ENCODE measurements at places on chromosomes 16 and 17.

DNA sequence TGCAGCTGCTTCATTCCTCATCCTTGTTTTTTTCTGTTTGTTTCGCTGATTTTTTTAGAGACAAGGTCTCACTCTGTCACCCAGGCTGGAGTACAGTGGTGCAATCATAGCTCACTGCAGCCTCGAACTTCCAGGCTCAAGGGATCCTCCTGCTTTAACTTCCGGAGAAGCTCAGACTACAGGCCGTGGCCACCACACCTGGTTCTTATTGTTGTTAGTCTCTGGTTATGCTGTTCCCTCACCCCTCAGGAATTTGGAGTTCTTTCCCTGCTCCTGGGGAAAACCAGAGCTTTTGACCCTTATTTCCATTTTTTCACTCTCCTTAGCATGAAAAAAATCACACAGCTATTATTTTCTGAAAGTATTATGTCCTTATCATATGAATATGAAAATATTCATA lies 1.8 kb downstream of the ODF4 start:
- DNase-seq, result no peak

DNA sequence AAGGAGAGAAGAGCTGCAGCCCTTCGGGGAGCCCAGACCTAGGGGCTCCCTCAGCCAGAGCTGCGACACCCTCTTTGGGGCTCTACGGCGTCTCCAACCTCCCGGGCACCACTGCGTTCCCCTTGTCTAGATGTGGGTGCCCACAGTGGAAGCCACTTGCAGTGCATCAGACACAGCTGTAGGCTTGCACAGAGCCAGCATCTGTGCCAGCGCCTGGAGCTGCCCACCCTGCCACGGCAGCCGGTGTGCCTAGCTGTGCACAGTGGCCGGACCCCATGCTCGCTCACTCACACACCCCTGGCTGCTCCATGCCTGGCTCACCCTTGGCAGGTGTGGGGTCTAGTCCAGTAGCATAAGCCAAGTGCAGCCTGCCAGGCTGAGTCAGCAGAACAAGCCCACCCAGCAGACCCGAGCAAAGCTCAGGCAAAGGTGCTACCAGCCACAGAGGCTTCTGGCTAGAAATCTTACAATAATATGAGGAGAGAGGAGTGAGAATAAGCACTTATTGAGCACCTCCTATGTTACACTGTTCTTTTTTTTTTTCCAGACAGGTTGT lies 12.9 kb upstream of the KDM8 start:
- no peak for DNase-seq

DNA sequence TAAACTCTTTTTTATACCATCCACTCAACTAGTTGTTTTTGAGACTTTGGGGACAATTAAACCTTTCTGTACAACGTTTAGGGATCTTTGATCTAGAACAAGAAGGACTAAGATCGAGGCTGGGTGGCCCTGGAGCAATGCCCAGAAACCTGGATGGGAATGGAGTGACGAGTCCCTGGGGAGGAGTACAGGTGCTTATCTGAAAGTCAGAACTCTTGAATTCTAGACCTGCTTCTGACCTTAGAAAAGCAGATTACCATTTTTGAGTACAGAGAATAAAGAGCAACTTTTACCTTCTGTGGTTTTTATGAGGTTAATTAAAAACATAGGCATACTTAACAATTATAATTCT lies 17.8 kb downstream of the UBE2Z start:
- no peak for DNase-seq

DNA sequence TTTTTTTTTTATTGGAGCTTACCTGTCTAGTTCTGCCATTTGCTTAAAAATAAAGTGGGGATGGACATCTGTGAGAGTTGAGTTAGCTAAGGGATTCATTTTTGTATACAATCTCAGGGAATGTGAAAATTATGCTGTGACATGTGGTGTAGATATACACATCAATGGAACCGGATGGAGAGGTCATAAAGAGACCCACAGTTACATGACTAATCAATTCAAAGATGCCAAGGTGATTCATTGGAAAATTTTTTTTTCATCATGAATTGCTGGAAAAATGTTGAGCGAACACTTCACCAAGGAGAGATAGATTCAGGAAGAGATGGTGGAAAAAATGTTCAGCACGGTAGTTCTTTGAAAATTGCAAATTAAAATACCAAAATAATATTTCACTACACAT lies 605.4 kb upstream of the KIF2B start:
- DNase-seq, result no peak

GRCh38 chr16:74725651-74726455 lies 25.2 kb upstream of the MLKL start:
- no peak for DNase-seq

DNA sequence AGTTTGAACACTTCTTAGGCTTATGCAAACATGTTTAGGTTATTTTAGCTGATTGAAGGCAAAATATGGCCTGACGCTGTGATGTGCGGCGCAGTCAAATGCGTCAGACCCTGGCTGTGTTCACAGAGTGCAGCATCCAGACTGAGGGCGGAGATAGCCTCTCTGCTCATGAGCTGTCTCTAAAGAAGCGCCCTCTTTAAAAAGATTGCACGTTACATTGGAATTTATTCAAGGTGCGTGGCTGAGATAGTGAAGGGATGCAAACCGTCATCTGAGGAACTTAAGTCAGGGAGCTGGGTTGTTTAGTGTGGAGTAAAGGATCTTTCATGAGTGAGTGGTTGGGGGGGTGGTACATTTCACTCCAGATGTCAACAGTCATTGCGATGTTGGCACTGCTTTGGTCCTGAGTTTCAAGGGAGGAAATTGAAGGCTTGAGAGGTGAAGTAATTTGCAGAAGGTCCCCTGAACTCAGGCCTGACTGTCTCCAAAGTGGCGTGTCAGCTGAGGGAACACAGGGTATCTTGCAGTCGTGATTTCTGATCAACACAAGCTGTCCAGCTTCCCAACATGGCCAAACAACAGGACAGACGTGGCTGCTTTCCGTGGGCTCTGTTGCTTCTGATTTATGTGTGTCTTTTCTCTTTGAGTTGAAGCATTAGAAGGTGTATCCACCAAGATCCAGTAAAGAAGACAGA lies 33.4 kb downstream of the RPTOR start:
- no peak for DNase-seq

DNA sequence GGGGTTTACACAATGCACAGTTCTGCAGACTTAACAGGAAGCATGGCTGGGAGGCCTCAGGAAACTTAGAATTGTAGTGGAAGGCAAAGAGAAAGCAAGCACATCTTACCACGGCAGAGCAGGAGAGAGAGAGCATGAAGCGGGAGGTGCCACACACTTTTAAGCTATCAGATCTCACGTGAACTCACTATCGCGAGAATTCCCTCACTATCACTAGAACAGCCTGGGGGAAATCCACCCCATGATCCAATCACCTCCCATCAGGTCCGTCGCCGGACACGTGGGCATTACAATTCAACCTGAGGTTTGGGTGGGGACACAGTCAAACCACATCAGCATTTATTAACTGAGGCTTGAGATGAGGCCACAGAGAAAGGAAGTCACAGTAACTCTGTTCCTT lies 326.7 kb downstream of the C16orf95 start:
- no peak for DNase-seq

GRCh38 chr17:3886776-3887175 lies 6.1 kb downstream of the CAMKK1 start:
- DNase-seq, result no peak

GRCh38 chr17:18246880-18247612 lies 11.5 kb downstream of the FLII start:
- peak; percentile 20 for DNase-seq

Measured in stimulated activated CD4-positive, alpha-beta T cell treated with anti-CD3 and anti-CD28 coated beads, TNF-alpha, amount 100 ng/mL, for 4 hours (primary cell).